ENCODE measurements at places on chromosomes 4 and X. TPM values are rescaled to one million over a fixed set of nuclear protein-coding genes. Genes with fewer than 3 reads are reported as not detected.

The GABRE gene
- 46.5 TPM for total RNA-seq

The RTL5 gene
- total RNA-seq: 7.1 TPM

The PABPC4L gene
- 0.98 TPM for total RNA-seq

The ART3 gene
- total RNA-seq: 44.4 TPM

The RHOXF1 gene
- not detected for total RNA-seq

DNA sequence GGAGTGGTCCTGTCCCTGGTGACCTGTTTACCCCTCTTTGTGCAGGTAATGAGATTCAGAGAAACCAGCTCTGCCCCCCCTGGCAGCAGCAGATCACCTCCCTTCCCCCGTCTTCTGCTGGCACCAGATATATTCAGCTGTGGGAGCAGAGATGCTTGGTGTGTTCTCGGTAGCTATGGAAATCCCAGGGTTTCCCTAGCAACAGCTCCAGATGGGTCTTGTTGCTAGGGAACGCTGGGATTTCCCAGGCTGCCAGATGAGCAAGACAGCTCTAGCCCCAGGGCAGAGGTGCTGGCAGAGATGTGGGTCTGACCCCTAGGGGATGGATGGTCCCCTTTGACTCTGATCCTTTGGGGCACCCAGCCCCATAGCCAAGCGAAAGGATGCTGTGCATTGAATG lies 20.2 kb downstream of the CETN2 start:
- H3K27ac ChIP-seq: no peak overlapping the region
- H3K4me3 ChIP-seq: no peak overlapping the region
- no peak for DNase-seq
- H3K36me3 ChIP-seq: no peaks in the 10 kb centered on the region
- peaks cover 1% of the 10 kb centered on the region for H3K27me3 ChIP-seq

- H3K27me3 ChIP-seq: no peaks in the 10 kb centered on the region
- H3K4me1 ChIP-seq: no peaks in the 10 kb centered on the region
- no peak for DNase-seq
- no peak overlapping the region for H3K4me3 ChIP-seq
- H3K27ac ChIP-seq: no peak overlapping the region
- H3K36me3 ChIP-seq: no peaks in the 10 kb centered on the region
These were observed 128.7 kb downstream of the FHIP1A start for GRCh38 chr4:151537687-151538086.

GRCh38 chr4:183919141-183919540 lies 14.0 kb downstream of the STOX2 start:
- no peak overlapping the region for H3K27ac ChIP-seq
- H3K27me3 ChIP-seq: no peaks in the 10 kb centered on the region
- peaks cover 6% of the 10 kb centered on the region for H3K4me1 ChIP-seq
- no peak for DNase-seq

DNA sequence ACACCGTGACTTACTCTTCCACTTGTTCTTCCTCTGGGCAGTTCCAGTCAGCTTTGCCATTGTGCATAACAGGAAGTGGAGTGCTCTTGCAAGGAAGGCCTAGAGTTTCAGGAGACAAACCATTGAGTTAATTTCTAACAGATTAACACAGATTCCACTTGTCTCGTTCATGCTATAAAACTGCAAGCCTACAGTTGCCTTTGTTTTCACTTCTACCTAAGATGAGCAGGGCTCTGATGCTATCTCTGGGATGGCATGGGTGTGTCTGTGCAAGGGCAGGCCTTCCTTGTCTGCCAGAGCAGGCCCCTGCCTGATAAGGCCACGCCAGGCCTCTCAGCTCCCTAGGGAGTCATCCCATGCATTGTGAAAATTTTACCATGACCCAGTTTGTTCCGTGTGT lies 67.7 kb upstream of the PGRMC2 start:
- no peak for DNase-seq
- no peaks in the 10 kb centered on the region for H3K27me3 ChIP-seq
- H3K4me3 ChIP-seq: no peak overlapping the region
- peaks cover 7% of the 10 kb centered on the region for H3K4me1 ChIP-seq
- no peaks in the 10 kb centered on the region for H3K36me3 ChIP-seq
